ENCODE measurements at places on chromosomes 4 and X.

DNA sequence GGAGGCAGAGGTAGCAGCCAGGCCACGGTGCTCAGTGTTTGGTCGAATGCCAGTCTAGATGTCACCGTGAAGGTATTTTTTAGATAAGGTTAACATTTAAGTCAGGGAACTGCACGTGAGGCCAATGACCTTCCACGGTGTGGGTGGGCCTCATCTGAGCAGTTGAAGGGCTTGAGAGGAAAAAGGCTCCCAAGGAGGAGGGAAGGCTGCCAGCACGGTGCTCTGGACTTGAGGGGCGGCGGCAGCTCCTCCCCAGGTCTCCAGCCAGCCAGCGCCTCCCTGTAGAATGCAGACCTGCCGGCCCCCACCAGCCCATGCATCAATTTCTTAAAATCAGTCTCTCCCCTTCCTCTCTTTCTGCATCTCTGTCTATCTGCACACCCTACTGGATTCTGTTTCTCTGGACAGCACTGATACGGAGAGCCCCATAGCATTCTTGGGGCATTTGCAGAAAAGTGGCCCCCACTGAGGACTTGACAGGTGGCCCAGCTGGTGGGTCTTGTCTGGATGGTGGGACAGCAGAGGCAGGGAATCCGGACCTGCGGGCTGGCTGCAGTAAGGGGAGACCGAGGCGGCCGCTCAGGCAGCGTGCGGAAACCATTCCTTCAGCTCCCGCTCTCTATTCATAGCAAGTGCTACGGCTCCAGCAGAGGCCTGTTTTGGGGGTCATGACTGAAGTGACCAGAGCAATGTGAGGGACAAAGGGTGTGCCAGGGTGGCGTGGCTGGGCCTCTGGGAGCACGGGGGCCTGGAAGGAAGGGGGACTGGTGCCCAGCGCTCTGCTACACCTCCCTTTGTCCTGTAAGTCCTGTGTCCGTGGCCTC is 7.9 kb upstream of the RGS12 start:
- no peak for DNase-seq

- DNase-seq = no peak
Observed at GRCh38 chr4:83781434-83781833, 245.5 kb downstream of the GPAT3 start.

DNA sequence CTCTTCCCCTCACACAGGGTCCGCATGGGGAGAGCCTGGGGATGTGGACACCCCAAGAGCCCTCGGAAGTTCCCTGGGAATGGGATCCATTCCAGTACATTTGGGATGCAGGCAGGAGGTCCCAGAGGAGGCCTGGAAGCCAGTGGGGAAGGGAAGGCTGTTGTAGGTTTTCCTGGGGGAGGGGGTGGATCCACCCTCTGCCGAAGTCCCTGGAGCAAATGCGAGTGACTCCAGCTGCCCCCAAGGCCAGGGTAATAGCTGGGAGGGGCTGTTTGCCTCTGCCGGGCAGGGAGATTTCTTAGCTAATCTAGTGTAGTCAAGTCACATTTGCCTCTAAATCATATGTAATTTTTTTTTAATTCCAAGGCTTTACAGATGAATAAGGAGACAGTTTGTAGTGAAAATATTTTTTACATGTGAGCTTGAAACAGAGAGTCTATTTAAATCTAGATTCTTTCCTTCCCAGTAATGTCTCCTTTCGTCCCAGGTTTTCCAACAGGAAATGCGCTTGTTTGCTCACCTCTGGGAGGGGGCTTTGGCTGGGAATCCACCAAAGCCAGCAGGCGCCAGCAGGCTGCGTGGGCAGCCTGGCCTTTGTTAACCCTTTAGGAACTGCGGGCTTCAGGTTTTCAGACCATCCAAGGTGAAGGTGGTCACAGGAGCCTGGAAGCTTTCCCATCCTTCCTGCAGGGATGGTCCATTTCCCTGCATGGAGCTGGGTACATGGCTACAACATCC is 26.8 kb downstream of the SH3TC1 start:
- DNase-seq = no peak

GRCh38 chr4:26044524-26044923 is 130.5 kb downstream of the SMIM20 start:
- DNase-seq = no peak

- DNase-seq = peak; percentile 65
Observed at GRCh38 chr4:180828455-180829018, 1414.7 kb upstream of the TENM3 start.
